Activated CD8-positive, alpha-beta T cell treated with anti-CD3 and anti-CD28 coated beads for 36 hours (primary cell): ENCODE measurements at places on chromosomes 2 and 18. TPM values are rescaled to one million over a fixed set of nuclear protein-coding genes. Genes with fewer than 3 reads are reported as not detected.

Gene LINC00305
- not detected for total RNA-seq

DNA sequence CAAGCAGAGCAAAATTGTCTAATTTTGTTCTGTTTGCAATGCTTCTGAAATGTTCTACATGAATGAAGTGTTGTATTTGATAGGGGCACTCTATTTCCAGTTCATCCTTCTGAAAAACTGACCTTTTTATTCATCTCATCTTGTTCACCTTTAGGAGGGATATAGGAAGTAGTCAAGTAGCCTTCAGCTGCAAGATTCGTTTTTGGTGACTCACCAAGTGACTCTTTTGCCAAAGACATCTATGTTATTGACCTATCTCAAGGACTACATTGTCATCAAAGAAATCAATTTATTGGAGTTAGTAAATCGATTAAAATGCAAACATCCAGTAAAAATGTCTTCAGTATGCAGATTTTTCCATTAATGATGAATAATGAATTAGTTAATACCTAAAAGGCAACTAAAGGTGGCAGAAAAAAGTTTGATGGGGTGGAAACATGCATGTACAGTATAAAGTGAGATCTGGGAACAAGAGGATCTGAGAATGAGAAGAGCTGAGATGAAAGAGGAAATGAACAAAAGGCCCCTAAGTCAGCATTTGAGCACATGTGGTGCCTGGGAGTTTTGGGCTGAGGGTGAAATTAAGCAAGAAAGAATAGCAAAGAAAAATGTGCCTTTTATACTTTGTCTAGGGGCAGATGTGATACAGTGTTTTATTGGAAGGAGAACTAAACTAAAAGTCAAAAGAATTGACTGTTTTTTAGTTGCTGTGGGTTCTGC, 255.1 kb upstream of the LINC00305 start:
- no peak for DNase-seq

DNA sequence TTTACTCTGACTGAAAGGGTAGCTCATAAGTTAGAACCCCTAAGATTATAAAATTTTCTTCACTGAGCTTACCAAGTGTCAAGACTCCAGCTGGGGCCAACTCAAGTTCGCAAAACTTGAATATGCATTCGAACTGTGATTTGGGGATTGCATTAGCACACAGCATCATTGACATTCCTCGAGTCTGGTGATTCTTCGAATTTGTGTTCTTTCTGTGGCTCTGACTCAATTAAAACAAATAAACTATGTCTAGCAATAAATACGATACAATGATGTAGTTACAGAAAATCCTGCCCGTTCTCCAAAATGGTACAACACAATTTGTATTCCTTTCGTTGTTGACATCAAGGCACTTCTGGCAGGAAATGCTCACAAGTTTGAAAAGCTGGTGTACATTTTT, 11.1 kb downstream of the CCL20 start:
- DNase-seq: no peak

DNA sequence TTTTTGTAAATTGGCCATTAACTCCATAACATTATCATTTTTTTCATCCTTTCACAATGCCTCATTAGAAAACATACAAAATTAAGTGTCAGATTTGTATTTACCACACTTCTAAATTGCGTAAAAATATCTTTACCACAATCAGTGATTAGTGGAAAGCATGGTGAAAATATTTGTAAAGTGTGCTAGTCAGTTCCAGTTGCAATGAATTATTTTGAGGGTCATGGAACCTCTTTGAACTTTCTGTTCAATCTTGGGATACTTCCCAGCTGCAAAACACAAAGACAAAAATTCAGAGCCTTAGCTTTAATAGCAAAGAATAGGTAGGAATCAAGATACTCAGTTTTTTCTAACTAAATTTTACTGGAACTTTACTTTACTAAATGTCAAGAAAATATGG, 4.0 kb upstream of the COL3A1 start:
- DNase-seq: no peak

GRCh38 chr2:42847596-42848151, 55.3 kb upstream of the HAAO start:
- no peak for DNase-seq
